ENCODE measurements at places on chromosomes 13 and 19. TPM values are rescaled to one million over a fixed set of nuclear protein-coding genes. Genes with fewer than 3 reads are reported as not detected.
A peak's percentile ranks its signal among the peaks of the same experiment; 100 is the strongest.

DNA sequence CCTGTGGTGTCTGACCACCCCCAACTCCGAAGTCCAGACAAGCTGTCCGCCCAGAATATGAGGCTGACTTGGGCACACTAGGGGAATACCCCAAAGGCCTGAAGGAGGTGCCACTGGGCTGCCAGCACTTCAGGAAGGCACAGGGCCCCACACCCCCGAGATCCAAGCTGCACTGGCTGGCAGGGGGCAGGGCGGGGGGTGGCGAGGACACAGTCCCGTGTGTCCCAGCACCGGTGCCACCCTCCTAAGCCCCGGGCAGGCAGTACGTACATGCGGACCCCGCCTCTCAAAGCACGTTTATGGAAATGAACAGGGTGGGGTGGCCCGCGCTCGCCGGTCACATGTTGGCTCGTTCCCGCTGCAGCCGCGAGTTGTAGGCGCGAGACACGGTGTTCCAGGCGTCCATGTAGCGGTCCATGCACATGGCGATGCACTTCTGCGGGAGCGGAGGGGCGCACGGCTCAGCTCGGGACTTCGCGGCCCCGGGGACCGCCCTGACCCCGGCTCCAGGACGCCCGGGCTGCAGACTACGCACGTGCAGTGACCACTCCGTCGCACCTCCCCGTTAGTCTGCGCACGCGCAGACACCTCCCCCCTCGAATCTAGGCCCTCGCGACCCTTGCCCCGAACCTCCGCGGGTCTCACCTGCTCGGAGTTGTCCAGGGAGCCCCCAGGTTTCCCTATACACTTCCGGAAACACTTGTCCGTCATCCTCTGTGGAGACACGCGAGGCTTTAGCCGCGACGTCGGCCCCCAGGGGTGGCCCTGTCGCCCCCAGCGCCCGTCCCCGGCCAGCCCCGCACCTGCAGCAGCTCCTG, 566 bp downstream of the TIMM13 start:
- DNase-seq, result peak; percentile 82

- no peak for DNase-seq
Observed at GRCh38 chr19:3984584-3984907, 717 bp downstream of the EEF2 start.

DNA sequence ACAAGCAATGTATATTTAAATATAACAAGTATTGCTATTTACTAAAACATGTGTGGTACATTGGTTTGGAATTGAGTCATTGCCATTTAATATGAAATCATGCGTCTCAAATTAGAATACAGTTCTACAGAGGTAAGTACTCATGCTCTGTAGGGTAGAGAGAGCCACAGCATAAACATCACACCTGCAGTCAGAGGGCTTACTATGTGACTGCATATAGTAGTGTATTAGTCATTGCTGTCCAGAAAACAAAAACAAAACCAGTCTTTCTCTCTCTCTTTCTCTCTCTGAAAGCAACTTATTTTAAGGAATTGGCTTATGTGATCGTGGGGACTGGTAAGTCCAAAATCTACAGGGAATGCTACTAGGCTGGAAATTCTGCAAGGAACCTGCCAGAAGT, 370.3 kb downstream of the GPC5 start:
- no peak for DNase-seq

GRCh38 chr13:99606324-99607066, 105.2 kb downstream of the TM9SF2 start:
- peak; percentile 97 for DNase-seq

- DNase-seq, result no peak
Observed at GRCh38 chr13:111852725-111853518, 214.0 kb upstream of the SOX1 start.

DNA sequence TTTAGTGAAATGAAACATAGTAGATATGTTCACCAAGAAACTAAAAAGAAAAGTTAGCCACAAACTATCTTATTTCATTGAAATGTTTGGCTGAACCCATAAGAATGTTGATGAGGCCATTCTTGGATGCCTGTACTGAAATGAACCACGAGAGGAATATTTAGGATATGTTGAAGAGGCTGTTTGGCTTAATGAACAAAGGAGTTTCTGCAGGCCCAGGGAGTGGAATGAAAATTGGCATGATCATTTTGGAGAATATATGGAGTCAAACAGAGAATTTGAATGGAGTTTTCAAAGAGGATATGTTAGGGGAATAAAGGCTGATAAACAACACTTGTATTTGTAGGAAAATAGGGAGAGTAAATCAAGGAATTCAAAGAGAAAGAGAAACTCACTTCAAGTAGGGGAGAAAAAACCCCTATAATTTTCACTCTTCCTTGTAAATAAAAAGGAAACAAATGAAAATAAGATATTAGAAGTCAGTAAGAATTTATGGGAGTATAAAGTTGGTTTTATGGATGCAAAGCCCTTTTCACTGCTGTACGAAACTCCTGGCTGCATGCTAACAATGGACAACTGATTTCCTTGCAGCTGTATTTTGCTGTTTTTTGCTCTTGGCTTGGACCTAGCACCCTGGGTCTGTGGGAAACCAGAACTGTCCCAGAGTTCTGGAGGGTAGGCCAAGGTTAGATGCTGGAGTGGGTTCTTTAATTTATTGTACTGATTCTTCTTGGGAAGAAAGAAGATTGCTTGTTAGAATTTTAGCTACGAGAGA, 36.5 kb downstream of the KL start:
- DNase-seq, result no peak

DNA sequence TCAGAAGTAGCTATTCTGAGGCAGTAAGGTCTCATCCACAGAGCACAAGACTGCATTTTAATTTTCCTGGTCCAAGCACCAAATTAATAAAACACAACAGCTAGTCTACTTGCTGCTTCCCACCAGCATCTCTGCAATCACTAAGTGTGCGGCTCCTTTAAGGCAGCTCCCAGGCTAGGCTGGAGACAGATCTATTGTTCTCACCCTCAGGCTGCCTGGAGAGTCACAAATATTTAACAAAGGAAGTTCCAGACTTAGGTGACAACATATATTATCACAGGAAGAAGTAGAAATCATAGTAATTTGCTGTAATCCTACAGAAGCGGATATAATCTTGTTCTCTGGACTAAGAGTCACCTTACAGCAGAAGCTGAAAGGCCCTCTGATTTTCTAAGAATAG, 2.2 kb upstream of the EID2 start:
- DNase-seq, result no peak

- no peak for DNase-seq
Observed at GRCh38 chr13:44822291-44822690, 167.0 kb downstream of the NUFIP1 start.

DNA sequence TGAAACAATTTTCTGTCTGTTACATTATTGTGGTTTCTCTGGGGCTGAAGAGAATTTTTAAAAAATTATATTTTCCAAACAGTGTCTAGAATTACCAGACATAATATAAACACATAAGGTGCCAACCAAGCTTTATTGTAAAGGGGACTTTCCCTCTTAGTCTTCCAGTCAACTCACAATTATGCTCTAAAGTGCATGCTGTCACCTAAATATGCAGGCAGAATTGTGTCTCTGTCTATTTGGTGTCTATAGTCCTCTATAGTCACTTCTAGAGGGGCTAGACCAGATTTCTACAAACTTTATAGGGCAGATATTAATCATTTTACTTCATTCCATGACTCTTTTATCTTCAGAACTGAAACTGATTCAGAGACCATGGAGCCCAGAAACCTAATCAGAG, 12.8 kb downstream of the ZNF254 start:
- DNase-seq, result no peak

DNA sequence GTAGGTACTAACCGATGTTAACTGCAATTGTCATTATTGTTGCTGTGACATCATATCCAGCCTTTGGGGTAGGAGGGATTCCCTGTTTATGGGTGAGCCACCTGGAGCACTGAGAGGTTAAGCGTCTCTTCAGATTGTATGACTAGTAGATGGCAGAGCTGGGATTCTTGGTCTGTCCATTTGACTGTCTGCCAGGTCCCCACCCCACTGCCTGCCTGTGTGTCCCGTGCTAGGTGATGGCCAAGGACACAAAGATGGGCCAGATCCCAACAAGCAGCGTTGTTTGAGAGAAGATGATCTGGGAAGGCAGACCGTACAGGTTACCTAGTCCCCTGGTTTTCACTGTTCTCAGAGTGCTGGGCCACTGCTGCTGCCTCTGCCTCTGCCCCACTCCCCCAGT, 16.6 kb downstream of the PPP2R1A start:
- DNase-seq, result no peak

DNA sequence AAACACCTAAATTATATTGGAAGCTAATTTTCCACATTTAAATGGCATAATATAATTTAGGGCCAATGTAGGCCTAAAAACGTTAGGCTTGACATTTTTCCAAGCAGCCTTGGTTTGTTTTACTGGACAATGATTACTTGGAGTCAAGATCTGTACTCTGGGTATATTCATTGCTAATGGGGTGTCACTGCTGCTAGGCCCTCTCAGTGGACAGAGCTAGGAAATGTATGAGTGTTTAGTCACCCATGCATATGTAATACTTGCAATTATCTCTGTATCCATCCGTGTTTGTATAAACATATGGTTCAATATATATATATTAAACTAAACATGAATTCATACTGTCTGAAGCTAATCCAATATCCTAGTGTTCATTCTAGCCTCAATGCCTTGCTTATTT, 598.1 kb downstream of the DCT start:
- DNase-seq, result no peak

- no peak for DNase-seq
Observed at GRCh38 chr13:99366075-99366987, 59.1 kb upstream of the GPR183 start.

GRCh38 chr13:111111376-111111937, 3.7 kb upstream of the ARHGEF7 start:
- no peak for DNase-seq

- no peak for DNase-seq
Observed at GRCh38 chr13:36715841-36716240, 42.0 kb downstream of the SERTM1 start.

DNA sequence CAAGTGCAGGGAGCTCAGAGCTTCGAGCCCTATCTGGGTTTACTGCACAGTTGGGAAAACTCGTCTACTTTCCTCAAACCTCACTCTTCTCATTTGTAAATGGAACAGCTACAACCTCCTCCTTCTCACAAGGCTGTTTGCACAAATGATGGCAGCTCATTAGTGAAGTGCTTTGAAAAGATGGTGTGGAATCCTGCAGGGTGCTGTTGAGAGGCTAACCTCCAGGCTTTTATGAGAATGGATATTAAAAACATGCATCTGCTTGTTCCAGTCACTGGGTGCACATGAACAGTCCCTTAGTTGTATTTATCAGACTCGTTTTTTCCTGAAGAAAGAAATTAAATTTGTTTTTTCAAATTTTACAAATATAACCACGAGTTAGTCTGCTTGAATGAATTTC, 36.6 kb downstream of the PCDH8 start:
- DNase-seq, result no peak

DNA sequence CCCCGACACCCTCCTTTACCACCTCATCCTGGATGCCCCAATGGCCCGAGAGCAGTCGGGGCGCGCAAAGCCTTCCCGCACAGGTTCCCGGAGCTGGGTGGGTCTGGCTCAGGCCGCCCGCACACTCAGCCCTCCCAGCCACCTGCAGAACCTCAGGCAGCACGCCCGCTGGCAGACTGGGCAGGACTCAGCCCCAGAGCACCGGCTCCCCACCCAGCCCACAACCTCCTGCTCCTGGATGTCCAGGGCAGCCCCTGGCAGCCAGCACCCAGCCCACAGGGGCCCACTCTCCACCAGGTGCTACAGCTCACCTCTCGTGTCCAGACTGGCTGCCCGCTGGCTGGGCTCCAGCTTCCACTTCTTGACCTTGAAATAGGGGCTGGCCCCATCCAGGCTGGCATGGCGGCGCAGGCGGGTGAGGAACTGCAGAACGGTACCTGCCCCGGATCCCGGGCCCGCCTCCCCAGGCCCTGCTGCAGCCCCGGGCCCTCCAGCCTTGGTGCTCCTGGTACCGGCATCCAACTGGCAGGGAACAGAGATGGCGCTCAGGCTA, 4.6 kb downstream of the CBARP start:
- no peak for DNase-seq

DNA sequence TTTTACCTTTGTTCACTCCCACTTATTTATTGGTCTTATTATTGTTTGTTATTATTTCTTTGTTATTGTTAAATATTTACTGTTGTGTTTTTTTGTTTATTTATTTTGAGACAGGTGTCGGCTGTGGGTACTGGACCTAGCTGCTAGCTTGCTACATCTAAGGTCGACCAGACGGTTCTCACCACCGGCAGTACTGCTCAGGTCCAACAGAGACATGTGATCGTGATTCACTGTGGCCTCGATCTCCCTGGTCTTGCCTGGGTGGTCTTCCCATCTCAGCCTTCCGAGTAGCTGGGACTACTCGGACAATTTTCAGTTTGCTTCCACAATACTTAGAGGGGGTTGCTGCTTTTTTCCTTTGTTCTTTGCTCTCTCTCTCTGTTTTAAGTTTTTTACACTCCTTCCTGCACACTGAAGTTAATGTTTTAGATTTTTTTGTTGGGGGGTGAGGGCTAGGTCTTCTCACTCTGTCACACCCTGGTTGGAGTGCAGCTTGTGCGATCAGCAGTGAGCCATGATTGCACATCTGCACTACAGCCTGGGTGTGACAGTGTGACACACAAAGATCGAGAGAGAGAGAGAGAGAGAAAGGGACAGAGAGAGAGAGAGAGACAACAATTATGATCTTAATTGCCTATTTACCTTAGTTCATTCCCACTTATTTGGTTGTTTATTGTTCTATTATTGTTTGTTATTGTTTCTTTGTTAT, 1432.4 kb downstream of the UQCRFS1 start:
- DNase-seq, result no peak

DNA sequence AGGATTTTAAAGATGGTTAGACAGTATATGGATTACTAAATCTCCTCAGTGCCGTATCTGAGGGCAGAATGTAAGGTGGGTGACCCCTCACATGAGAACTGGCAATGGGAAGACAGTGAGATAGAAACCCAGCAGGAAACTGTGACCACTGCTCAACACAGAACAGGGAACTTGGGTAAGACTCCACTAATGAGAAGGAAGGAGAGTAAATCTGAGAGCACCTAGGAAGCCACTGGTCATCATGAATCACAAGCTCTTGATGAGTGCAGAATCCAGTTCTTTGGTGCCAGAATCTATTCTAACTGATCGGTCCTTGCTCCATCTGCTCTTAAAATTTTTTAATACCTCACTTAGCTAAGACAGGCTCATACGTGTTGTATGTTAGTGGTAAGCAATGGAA, 261.8 kb downstream of the KLF12 start:
- no peak for DNase-seq

DNA sequence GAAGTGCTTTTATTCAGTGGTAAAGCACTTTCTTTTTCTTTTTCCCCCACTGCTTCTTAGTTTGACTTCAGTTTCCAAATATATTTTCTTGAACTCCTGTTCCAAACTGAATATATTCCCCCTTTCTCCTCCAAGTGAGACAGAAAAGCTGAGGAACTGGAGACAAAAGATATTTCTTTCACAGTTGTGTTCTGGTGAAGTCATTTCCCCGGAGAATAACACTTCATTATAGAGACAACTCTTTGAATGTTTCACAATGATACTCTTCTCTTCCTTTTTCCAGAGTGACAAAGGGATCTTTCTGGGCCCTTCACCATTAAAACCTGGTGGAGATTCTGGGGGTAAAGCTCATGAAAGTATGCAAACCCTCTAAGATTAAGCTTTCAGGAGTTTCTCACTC, 860.8 kb upstream of the SLITRK5 start:
- DNase-seq, result no peak

Gene FOXO1
- 7.1 TPM for polyA plus RNA-seq

Gene HOOK2
- 18.0 TPM for polyA plus RNA-seq

Gene ITM2B
- 633 TPM for polyA plus RNA-seq

Gene CKM
- polyA plus RNA-seq, result 5,160 TPM

Gene LRRC63
- not detected for polyA plus RNA-seq

Gene PSPC1
- polyA plus RNA-seq, result 25.4 TPM

Gene NR2F6
- 28.6 TPM for polyA plus RNA-seq

Gene COX6B1
- 3,084 TPM for polyA plus RNA-seq

Gene ZNF808
- 9.0 TPM for polyA plus RNA-seq

Gene FUT2
- polyA plus RNA-seq, result 0.09 TPM

Gene MLLT1
- polyA plus RNA-seq, result 34.8 TPM

Gene RFX2
- 8.2 TPM for polyA plus RNA-seq

Measured in right cardiac atrium (tissue), 5 donors.